ENCODE measurements at places on chromosomes 16 and 17.

DNA sequence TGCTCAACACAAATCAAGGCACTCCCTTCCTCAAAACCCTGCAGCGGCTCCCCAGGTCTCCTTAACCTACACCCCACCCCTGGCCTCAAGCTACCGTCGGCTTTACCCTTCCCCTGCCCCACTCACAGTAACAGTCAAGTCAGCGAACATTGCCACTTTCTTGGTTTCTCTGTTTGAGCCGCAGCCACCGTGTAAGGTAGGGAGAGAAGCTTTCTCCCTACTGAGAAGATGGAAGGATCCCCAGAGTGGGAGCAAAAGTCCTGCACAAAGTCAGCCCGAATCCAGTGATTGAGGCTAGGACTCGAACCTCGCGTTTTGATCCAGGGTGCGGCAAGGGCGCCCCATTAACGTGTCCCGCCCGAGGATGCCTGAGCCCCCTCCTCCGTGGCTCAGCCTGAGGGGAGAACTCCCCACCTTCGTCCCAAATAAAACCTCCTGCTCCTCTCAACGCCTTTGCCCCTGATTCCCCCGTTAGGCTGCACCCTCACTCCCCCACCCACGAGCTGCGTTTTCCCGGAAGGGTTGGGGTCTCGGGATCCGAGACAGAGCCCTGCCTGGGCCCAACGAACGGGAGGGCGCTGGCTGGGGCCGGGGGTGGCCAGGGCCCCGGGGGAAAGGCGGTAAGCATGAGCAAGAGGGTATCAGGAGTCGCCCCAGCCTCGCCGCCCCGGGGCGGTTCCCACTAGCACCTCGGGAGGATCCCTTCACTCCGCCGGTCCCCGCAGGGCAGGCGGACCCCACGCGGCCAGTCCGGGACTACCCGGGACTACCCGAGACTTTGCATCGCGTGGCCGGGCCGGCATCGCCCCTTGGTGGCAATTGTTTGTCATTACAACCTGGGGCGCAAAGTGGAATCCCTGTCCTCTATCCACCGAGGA lies 9.9 kb upstream of the NAGS start:
- DNase-seq = peak; percentile 56

DNA sequence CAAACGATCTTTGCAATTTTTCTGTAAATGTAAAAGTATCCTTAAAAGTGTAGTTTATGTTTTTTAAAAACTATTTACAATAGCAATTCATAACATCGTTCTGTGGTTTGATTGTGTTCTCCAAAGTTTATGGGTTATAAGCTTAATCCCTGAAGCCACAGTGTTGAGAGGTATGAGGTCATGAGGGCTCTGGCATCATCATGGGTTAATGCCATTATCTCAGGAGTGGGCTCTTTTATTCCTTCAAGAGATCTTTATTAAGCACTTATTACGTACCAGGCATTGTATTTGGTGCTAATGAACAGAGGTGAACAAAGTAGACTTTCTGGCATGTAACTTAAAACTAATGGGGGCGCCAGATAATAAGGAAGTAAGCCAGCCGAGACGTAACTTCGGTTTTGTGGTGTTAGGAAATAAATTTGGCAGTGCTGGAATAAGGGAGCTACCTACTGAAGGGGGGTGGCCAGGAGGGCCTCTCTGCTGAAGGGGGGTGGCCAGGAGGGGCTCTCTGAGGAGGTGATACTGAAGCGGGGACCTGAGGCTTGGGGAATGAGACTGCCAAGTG lies 158.1 kb downstream of the VPS53 start:
- no peak for DNase-seq

DNA sequence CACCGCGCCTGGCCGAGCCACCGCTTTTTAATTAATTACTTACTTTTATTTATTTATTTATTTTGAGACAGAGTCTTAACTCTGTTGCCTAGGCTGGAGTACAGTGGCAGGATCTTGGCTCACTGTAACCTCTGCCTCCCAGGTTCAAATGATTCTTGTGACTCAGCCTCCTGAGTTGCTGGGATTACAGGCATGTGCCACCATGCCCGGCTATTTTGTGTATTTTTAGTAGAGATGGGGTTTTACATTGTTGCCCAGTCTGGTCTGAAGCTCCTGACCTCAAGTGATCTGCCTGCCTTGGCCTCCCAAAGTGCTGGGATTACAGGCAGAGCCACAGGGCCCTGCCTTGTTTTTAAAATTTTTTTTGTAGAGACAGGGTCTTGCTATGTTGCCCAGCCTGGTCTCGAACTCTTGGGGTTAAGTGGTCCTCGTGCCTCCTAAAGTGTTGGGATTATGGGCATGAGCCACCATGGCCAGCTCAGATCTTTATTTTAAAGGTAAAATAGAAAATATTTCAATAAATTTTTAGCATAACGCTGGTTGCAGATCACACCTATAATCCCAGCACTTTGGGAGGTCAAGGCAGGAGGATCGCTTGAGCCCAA lies 18.3 kb upstream of the NUDT16L1 start:
- DNase-seq = no peak

- peak; percentile 57 for DNase-seq
Observed at GRCh38 chr16:89687092-89687940, 827 bp downstream of the CDK10 start.

DNA sequence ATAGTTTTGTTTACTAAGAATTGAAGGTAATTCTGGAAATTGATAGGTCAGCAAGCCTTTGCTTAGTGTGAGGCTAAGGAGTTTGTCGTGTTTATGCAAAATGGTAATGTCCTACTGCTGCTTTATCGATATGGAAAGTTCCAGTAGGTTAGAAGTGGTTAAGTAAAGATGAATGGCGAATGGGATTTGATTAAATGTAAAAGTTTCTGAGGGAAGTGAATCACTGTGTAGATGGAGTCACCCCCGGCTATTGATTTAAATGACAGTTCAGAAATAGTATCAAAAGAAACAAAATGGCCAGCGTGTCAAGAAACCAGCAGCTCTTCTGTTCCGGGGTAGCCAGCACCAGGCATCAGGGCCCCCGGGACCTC lies 131.4 kb downstream of the RPTOR start:
- DNase-seq = no peak

GRCh38 chr16:20939611-20940010 lies 39.0 kb downstream of the LYRM1 start:
- no peak for DNase-seq

DNA sequence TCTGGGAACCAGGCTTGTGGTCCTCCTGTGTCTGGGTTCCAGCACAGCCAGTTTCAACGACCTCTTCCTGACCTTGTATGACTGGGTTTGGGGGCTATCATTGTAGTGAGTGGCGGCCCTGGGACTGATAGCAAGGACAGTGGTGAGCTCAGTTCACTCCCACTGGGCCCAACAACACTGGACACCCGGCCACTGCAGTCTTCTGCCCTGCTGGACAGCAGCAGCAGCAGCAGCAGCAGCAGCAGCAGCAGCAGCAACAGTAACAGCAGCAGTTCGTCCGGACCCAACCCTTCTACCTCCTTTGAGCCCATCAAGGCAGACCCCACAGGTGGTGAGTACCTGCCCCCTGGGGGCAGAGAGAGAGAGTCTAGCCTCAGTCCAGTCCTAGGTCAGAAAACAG lies 3.3 kb upstream of the ELMO3 start:
- no peak for DNase-seq

GRCh38 chr17:34869641-34870040 lies 91.6 kb downstream of the CCT6B start:
- DNase-seq = no peak

GRCh38 chr16:83355570-83356218 lies 452.1 kb upstream of the HSBP1 start:
- no peak for DNase-seq

GRCh38 chr16:11677959-11678881 lies 10.0 kb downstream of the SNN start:
- no peak for DNase-seq

DNA sequence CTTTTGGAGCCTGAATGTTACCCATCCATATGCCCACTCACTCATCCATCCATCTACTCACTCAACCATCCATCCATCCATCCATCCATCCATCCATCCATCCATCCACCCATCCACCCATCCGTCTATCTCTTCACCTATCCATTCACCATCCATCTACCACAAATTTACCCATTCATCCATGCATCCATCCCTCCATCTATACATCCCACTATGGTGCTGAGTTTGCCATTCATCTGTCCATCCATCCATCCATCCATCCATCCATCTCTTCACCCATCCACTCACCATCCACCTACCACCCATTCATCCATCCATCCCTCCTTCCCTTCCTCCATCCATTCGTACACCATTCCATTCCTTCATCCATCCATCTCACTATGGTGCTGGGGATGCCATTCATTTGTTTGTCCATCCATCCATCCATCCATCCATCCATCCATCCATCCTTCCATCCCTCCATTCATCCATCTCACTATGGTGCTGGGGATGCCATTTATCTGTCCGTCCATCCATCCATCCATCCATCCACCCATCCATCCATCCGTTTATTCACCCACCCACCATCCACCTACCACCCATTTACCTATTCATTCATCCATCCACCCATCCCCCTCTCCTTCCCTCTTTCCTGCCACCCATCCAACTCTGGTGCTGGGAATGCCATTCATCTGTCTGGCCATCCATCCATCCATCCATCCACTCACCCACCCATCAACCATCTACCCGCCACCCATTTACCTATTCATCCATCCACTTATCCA lies 39.7 kb downstream of the RGS9 start:
- no peak for DNase-seq

DNA sequence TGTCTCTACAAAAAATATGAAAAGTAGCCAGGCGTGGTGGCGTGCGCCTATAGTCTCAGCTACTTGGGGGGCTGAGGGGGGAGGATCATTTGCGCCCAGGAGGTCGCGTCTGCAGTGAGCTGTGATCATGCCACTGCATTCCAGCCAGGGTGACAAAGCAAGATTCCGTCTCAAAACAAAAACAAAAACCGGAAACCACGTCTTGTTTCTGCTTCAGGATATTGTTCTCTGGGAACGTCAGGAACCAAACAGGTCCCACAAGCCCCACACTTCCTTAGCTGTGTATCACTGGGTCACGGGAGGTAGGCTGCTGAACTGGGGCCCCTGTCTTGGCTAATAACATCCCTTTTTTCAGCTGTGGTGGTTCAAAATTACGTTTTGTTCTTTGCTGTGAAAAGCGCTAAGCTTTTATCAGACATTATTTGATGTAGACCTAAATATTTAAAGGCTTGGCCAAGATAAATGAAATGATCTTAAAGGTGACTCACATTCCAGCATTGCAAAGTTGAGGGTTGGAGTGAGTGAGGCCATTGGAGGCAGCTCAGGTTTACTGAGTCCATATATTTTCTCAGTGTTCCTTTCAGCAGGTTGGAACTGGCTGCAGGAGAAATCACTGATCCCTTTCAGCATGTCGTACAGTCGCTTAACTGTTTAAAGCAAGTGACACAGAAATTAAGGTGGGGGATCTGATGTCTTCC lies 16.4 kb upstream of the SEC14L1 start:
- peak; percentile 94 for DNase-seq

DNA sequence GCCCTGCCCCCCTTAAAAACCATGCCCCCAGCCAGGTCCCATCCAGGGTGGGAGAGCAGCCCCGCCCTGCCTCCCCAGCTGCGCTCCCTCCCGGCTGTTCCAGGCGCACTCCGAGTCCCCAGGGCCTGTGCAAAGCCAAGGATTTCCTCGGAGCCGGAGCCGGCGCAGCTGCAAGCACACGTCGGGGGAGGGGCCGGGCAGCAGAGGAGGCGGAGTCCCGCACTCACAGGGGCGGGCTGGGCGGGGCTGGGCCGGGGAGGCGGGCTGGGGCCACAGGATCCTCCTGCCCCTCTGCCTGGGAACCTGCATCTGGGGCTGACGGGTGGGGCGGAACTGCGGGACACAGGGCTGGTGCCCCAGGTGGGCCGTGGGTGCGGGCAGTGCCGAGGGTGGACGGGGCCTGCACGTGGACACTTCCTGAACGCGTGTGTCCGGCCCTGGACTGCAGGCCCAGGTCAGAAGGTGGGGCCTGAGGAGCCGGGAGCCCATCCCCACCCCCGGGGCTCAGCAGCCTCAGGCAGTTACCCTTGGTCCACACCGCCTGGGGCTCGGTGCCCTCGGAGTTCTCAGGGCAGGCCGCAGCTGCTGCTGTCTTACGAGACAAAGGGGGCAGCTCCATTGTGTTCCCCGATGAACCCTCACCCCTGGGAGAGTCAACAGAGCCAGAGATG lies 24.0 kb upstream of the SSTR5 start:
- DNase-seq = peak; percentile 27

DNA sequence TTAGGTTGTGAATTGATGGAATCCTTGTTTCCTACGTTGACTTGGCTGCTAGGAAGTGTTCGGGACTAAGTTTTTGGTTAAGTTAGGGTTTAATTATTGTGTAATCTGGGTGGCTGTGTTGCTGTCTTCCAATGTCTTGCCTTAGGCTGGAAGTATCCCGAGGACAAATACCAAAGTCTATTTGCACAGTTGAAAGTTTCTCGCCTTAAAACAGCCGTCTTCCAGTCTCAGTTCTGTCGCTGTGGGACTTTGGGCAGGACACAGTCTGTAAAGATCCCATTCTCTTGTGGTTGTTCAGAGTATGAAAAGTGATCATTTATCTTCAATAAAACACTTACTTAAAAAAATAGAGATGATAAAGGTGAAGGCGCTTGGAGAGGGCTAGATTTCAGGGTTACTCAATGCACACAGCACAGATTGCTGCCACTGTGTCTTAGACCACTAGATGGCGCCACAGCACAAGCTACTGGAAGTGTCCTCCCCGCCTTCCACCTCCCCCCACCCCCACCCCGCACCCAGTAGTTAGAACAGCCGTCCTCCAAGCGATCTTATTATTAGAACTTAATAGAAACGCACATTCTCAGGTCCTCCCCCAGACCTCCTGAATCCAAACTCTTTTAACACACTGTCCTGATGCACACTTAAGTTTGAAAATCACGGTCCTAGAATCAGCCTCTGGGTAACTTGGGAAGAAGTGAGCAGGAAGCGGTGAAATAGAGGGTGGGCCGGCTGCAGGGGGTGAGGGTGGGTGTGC lies 45.8 kb downstream of the AKAP1 start:
- DNase-seq = peak; percentile 77

Data from brain microvascular endothelial cell (primary cell).